Activated CD4-positive, alpha-beta T cell treated with anti-CD3 and anti-CD28 coated beads, Interleukin-2, amount 50 U/mL, for 24 hours (primary cell): ENCODE measurements at places on chromosomes 6 and 20.

- DNase-seq, result no peak
These were observed 147.4 kb downstream of the ALDH8A1 start for GRCh38 chr6:134802426-134803058.

DNA sequence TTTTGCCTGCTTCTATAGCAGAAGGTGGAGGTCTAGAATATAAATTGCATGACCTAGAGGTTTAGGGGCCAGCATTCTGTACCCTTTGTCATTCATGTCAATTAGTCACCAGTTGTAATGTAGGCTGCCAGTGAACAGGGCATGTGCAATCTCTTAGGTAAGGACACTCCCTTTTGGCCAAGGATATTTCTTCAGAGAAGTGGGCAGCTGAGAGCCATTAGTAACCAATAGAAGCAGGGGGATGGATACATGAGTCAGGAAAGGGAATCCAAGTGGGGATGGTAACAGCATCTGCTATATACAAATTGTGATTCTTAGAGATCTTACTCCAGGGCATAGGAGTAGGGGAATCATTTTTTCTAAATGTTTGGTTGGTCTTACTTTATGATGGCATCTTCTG, 494.2 kb upstream of the JAG1 start:
- no peak for DNase-seq

GRCh38 chr6:141551318-141551717, 581.4 kb upstream of the GJE1 start:
- DNase-seq, result no peak

DNA sequence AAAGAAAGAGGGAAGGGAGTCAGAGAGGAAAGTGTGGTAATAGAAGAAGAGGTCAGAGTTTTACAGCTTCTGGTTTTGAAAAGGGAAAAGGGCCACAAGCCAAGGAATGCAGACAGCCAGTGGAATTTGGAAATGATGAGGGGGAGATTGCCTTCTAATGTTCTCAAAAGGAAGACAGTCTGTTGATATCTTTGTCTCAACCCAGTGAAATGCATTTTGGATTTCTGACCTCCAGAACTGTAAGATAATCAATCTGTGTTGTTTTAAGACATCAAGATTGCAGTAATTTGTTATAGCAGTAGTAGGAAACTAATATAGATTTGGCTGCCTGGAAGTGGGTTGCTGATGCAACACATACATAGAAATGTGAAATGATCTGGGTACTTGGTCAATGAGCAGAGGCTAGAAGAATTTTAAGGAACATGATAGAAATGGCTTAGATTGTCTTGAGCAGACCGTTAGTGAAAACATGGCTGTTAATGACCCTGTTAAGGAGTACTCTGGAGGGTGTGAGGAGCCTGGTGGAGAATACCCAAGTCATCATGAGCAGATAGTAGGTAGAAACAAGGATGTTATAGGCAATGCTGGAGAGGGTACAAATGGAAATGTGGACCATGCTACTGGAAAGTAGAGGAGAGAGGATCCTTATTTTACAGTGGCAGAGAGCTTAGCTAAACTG, 255.8 kb upstream of the RAB32 start:
- no peak for DNase-seq

DNA sequence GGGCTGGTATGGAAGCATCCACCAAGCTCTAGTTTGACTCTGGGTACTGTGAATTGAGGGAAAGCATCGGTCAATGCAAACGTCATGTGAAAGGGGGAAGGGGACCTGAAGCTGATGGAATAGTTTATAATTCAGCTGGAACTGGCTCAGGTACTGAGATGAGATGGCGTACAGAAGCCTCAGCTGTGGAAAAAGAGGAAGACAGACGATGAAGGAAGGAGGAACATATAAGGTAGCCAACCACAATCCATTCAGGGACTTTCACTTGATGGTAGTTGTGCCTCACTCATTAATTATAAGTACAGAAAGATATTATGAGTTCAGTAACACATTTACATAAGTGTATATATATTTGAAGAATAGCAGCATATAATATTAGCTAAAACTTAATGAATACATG, 2.7 kb downstream of the CALHM5 start:
- no peak for DNase-seq

- DNase-seq, result no peak
These were observed 880.4 kb downstream of the EPHA7 start for GRCh38 chr6:92538926-92539325.

DNA sequence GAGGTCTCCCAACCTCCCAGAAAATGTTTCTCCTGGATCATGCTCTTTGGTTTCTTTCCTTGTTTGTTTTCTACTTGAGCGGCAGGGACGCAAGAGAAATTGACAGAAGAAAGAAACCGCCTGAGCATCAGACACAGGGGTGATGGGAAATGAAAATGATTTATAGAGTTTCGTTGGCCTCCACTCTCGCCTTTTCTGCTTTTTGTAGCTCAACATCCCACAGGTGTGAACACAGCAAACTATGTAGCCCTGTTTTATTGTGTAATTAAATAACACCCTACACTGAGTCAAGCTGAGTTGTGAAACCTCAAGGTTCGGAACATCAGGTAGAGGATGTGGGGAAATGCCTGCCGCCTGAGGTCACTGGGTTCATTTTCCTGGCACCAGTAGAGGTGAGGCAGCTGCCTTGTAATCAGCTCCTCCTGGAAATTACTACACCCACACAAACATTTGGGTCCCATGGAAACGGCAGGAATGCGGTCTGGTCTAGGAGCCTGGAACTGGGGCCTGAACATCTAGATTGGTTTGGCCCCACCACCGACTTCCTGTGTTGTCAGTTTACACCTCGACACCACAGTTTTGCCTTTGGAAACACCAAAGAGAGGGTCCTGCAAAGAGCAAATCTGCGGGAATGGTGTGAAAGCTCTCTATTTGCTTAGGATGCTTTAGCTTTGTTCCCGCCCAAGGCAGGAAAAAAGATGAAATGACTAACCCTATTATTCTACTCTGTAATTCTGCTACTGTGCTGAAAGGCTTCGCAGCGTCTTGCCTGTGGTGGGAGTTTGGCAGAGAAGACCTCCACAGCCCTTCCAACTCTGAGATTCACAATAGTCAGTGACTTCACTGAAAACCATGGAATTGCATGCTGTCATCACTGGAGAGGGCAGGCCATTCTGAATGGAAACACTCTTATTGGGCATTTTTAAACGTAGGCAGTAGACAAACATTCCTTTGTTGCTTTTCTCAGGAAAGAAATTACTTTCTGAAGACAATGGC, 53.0 kb downstream of the ADAT2 start:
- no peak for DNase-seq
